ENCODE measurements at places on chromosomes 6 and 20. TPM values are rescaled to one million over a fixed set of nuclear protein-coding genes. Genes with fewer than 3 reads are reported as not detected.

MYL9 gene
- total RNA-seq, result 0.12 TPM

SPATS1 gene
- not detected for total RNA-seq

RBBP8NL gene
- total RNA-seq, result not detected

ECT2L gene
- total RNA-seq, result not detected

TCF15 gene
- total RNA-seq, result 0.14 TPM

ME1 gene
- not detected for total RNA-seq

SCUBE3 gene
- not detected for total RNA-seq

- DNase-seq, result no peak
Measured at GRCh38 chr20:60116128-60116909, 158.1 kb downstream of the CDH26 start.

DNA sequence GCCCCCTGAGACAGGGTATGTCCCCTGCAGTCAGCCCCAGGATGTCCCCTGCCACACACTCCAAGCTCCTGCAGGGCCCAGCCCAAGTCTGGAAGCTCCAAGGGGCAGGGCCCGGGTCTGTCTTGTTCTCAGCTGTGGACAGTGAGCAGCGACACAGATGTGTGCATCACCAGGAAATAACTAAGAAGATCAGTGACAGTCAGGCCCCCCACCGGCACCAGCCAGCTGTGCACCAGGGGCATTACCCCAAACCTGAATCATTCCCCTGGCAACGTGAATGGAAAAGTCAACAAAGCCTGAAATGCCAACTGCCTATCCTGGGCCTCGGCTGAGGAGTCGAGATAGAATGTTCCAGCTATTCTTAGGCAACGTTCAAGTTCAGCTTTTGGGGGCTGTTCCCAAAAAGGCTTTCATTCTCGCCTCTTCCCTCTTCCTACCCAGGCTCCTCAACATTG, 105.0 kb downstream of the PREX1 start:
- DNase-seq, result peak; percentile 48

GRCh38 chr6:35370124-35370741, 27.9 kb downstream of the PPARD start:
- DNase-seq, result peak; percentile 51

DNA sequence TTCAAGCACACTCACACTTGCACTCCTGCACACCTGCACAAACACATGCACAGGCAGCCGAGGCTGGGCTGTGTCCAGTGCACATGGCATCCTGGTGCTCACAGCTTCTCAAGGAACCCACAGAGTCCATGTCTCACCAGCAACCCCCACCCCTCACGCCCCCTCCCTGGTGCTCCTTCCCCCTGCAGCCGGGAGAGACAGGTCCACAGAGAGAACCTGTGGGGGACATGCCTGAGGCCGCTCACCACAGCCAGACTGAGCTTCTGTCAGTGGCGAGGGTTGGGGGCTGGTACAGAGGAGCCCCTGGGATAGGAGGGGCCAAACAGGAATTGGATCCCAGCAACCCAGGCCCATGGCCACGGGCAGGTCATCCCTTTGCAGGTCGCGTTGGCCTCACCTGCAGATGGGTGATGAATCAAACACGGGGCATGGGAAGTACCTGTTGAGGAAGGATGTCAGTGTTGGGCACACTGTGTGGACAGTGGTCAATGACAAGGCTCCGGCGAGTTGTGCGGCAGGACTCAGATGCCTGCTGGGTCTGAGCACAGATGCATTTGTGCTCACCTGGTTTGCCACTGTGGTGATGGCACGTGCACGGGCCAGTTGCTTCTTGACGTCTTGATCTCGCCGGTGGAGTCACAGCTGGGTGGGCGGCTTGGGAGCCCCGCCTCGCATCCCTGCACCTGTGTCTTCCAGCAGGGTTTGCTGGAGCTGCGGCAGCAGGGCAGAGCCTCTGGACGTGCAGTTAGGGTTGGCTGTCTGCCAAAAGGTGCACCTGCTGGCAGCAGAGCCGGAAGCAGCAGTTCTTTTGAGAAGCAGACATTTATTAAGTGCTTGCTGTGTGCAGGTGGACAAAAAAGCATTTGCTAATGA, 113.0 kb downstream of the ERMARD start:
- DNase-seq, result no peak

GRCh38 chr6:95693108-95693507, 115.8 kb downstream of the MANEA start:
- no peak for DNase-seq

DNA sequence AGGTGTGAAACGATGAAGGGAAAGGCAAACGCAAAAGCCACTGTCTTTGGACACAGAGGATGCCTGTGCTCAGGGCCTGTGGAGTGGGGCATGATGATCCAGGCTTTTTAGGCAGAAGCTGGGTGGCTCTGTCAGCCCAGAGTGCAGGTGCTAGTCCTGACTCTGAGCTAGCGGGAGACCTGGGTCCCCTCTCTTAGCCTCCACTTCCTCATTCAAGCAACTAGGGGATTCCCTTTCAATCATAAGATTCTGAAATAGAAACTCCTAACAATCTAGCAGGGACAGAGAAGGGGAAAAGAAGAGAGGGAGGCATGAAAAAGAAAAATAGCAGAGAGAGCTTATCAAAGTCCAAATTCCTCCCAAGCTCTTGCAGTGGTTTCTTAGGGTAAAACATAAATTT, 7.6 kb upstream of the HIVEP2 start:
- DNase-seq, result no peak

DNA sequence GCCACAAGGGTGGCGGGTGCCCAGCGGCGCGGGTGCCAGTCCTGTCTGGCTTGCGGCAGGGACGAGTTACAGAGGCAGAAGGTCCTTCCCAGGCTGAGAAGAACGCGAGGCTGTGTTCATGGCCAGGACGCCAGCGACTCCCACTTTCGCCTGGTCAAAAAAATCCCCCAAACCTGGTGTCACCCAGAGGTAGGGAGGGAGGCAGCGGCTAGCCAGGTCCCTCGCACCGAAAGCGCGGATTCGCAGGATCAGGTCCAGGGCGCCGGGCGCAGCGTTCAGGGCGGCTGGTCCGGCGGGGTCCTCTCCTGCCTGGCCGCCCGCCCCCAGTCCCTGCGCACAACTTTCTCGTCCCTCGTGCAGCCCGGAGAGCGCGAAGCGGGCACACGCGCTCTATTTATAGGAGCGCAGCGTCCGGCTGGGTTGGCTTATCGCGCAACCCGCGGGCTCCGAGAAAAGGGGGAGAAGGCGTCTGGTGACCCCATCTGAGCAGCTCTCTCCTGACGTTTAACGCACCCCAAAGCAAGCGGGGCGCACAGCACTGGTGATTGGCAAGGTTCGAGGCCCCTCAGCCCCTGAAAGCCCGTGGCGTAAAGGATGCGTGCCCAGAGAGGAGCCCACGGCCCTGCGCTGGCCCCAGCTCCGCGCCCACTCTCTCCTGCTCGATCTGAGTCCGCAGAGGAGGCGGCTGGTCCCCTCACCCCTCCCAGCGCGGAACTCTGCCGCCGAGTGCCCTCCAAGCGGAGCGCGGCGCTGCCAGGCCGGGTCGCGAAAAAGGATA, 519 bp downstream of the CBLN4 start:
- no peak for DNase-seq

- no peak for DNase-seq
Measured at GRCh38 chr6:7631466-7631865, 41.5 kb downstream of the SNRNP48 start.

DNA sequence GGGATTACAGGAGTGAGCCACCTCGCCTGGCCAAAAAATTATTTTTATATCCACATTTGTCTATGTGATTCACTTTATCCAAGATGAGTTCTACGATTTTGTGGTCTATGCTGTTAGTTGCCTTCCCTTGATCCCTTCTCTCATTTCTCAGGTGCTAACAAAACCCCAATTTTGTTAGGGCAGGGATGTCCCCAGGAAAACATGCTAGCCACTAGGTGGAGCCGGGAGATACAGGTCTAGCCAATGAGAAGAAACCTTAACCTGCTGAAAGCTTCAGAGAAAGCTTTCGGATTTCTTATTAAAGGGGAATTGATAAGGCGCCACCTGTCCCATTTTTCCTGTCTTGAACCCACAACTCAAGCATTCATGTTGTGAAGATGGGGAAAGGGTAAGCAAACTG, 167.4 kb upstream of the OLIG3 start:
- DNase-seq, result peak; percentile 36

DNA sequence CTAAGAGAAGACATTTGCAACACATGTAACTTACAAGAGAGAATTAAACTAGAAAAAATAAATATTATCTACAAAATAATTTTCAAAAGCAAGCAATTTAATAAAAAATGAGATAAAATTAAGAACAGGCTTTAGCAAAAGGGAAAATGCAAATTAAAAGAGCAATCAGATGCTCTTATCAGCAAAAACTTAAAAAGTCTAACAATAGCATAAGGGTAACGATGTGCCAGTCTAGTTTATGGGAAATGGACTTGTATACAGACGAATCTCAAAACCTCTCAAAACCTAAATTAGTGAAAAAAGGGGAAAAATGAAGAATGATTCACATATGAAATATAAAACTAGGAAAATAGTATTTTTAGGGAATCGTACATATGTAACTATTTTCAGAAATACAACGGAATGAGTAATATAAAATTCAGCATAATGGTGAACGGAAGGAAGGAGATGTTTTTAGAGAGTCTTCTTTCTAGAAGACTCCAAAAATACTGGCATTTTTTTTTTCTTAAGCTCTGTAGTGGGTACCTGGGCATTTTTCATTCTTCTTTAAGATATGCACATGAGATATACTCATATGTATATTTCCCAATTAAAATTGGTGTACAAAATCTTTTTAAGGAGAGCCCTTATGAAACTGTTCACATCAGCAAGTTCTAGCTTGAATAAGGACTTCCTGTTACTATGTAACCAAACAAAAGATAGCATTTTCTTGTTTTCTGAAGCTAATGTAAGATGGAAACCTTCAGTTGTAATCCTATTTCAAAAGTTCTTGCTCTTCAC, 927 bp upstream of the MANEA start:
- DNase-seq, result no peak

GRCh38 chr6:132087391-132087790, 136.2 kb upstream of the CCN2 start:
- DNase-seq, result no peak

DNA sequence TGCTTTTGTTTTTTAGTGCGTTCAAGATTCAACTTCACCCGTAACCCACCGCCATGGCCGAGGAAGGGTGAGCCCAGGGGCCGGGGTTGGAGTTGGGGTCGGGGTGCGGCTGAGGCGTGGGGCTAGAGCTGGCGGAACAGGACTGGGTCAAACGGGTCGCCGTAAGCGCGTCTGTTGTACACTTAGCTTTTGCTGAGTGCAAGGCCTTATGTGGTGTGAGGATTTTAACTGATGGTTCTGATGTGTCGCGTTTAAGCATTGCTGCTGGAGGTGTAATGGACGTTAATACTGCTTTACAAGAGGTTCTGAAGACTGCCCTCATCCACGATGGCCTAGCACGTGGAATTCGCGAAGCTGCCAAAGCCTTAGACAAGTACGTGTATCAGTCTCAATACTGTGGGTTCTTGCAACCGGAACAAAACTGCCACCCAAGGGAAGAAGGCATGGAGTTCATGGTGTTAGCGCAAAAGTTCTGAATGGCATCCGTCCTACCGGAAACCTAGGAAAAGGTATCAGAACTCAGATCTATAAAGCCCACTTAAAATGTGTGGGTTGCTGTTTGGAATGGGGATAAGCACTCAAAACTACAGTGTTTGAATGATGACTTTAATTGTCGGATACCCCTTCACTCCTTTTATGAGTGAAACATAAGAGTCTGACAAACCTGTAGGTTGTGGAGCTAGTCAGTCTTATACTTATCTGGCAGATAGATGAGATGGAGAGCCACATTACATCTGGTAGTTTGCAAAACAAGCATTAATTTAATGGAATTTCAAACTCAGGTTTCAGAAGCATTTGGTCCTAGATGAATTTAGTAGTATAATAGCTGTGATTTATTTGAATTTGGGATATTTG, 574 bp downstream of the RPS12 start:
- no peak for DNase-seq

DNA sequence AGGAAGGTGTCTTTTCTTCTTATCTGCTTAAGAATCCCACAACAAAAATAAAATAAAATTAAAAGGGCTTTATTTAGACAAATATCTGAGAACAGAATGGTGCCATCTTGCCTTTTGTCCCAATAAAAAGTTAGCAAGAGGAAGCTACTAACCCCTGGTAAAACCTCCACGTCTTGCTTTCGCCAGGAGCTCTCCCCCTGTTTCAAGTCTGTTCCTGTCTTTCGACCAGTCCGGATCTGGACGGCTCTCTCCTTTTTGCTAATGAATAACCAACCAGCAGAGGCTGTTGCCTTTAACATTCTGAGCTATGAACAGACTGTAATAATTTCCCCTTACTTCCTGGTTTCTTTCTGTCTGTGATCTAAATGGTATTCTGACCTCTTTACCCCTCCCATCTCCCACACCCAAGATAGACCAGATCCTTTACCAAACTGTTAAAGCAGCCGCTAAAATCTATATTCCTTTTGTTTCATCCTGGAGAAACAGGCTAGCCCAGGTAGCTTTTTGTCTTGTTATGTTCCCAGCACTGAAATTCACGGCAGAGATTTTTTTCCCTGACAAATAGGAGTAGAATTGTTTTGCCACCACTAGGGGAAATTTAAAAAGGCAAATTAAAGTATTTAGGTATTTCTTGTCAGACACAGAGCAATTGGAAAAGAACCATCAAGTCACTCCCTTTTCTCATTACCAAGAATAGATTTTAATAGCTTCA, at the start of gene FRK:
Gene FRK (minus strand): TSS at position 320 of the 712 bp plus-strand sequence. CDS start 580 bp downstream, outside the sequence.
- DNase-seq, result no peak

DNA sequence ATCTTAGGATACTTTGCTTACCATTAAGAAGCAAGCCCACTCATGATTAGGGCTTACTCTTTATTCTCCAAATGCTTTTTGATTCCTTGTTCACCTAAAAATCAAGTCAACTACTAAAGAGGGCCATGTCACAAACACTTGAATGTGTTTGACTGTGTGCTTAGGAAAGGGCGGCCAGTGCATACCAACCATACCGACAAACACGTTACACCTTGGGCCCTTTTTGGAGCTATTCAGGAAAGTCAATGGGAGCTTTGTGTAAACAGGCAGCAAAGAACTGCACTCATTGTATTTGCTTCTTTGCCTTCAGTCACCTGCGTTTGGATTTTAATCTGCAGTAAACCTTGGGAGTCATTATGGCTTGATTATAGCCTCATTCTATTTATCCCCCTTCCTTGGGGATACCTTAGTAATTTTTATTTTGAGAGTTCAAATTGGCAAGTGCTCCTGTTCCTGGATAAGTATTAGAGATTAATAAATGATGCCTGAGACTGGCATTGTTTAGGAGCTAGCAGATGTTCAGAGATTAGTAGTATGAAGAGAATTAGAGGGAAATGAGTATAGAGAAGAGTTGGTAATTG, 102.6 kb upstream of the HDGFL1 start:
- DNase-seq, result no peak

- no peak for DNase-seq
Measured at GRCh38 chr6:170062209-170062914, 228.5 kb downstream of the DLL1 start.

DNA sequence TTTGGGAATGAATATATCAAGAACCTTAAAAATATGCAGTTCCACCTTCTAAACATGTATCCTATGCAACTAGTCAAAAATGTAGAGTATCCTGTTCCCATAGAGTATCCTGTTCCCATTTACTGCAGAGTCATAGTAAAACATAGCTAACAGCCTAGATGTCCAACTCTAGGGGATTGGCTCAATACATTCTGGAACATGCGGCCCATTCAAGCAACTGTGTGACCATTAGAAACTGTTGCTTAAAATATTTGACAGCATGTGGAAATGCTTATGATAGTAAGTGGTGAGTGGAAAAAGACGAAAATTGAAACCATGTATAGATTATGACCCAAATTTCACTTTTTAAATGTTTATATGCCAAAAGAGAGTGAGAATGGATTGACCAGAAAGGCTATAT, 11.2 kb downstream of the FOXP4 start:
- DNase-seq, result no peak

All from activated naive CD8-positive, alpha-beta T cell treated with anti-CD3 and anti-CD28 coated beads for 36 hours (primary cell).